ENCODE measurements at places on chromosomes 6 and 20.

DNA sequence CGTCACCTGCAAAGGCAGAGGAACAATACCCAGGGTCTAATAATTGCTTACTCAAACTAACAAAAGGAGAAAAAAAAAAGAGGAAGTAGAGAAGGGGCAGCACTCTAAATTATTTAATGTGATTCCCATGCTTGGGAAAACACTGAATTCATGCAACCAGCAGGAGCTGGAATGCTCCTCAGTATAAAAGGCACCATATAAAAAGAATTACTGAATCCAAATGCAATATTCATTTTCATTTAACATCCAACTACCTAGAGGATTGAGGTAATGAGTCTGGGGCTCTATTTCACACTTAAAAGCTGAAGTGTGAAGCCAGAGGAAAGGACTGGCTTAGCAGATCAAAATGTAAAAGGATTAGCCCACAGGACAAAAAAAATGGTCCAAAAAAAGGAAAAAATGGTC is 8.7 kb downstream of the B4GALT5 start:
- no peak for ATAC-seq

DNA sequence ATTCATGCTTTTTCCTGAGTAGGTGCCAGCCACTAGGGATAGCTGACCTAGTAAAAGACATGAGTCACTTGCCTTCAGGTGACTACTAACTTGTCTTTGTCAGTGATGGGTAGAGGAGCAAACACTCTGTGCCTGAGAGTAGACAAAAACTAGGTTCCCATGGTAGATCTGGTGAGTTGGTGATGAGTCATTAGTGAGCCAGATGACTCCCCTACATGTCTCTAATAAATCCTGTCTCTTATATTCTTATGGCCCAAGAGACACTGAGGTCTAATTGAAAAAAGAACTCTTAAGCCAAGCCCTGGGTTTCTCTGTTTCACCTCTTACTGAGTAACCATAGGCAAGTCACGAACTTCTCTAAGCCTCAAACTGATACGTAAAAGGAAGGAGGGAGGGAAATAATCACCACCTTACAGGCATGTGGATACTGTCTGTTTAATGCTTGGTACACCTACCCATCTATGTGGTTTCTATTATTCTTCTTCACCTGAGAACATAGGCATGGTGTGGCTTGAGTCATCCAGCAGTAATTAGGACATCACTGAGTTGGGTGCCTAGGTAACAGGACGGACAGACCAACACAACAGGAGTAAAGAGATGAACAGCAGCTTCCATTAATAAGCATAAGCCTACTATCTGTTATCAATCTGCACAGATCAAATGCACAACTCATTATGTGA is 20.3 kb downstream of the TTPAL start:
- ATAC-seq = peak; percentile 84

DNA sequence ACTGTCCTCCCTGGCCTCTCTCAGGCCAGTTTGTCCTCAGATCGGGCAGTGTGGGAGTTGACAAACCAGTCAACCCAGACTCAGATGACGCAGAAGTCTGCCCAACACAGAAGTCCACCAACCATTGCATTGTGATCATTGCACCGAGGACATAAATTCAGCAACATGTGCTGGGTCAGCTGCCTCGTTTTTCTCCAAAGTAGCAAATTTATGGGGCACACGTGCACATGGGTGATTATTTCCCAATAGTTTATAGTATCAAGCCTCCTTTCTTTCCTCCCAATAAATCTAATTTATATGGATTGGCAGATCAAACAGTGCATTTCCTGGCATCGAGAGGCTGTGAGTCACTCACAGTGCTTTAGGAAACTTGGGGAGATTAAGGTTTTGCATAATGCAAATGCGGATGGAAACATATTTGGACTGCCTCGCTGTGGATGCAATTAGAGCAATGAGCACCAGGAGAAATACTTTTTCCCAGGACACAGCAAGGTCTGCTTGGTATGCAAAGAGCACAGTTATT is 413.7 kb upstream of the SULF2 start:
- no peak for ATAC-seq

DNA sequence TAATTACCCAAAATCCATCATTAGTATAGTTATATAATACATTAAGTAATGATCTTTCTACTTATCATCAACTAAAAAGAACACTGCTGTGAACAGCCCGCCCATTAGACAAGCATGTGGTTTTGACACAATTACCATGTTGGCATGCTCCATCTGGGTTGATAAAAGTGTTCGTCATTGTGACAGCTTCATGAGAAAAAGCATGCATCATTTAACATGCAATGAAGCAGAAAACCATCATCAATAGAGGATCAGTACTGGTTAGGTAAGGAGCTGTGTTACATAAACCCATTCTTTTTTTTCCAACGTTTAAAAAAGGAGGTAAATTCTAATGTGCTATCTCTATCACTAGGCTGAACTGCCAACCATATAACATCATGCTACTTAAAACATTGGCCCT is 101.9 kb downstream of the EPB41L2 start:
- no peak for ATAC-seq

DNA sequence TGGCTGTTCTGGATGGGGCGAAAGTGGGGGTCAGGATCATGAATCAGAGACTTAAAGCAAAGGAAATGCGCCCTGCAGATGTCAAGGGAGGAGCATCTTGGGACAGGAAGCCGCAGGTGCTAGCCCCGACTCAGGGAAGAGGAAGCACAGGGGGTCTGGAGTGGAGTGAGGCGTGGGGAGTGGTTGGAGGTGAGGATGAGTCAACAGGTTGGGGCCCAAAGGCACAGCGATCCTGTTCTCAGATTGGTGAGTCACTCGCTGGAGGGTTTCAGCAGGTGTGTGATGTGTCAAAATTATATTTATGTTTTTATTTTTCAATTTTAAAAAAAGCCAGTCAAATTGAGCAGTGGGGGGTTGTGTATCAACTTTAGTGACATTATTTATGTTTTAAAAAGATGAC is 19.0 kb downstream of the PACSIN1 start:
- peak; percentile 96 for ATAC-seq

- peak; percentile 67 for ATAC-seq
Observed at GRCh38 chr6:160455541-160456213, 107.5 kb downstream of the SLC22A3 start.

DNA sequence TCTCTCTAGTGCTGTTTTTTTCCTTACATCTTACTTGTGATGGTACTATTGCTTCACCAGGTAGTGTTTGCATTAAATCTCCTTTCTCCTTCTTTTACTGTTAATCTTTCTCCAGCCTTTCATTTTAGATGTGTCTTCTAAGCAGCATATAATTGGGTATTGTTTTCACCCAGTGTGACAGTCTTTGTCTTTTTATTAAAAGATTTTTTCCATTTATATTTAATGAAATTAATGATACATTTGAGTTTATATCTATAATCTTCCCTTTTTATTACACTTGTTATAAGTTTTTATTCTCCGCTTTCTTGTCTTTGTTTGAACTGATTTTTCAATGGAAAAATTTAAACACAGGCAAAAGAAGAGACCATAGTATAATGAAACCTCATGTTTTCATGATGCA is 8.7 kb downstream of the COL20A1 start:
- ATAC-seq = no peak

DNA sequence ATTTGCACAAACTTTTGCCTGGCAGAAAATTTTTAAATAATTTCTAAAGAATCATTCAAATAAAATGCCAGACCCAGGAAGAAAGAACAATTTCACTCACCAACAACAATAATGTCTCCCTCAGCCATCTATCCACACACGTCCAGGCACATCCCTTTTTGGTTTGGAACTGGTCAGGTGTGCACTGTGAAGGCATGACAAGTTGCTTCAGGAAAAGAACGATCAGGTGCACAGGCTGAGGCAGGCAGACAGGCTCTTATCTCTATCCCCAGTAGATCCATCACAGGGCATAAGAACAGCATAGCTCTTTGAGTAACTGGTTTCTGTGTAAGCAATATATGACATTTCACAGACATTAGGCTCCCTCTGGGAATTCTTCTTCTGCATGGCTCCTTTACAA is 18.1 kb upstream of the NXT1 start:
- no peak for ATAC-seq

DNA sequence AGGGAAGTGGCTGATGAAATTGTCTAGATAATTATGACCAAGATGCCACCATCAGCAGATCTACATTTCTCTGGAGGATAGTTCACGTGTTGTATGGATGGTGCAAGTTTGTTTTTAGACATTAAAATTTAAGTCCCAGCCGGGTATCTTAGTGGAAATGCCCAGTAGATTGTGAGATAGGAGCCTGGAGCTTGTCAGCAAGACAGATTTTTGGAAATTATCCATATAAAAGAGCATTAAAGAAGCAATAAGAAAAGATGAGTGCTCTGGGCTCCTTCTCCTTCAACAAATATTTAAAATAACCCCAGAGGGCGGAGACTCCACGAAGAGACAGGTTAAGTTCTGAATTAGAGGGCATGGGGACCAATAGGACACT is 47.6 kb upstream of the SMLR1 start:
- no peak for ATAC-seq

- ATAC-seq = no peak
Observed at GRCh38 chr6:107079429-107079828, 35.9 kb downstream of the BEND3 start.

DNA sequence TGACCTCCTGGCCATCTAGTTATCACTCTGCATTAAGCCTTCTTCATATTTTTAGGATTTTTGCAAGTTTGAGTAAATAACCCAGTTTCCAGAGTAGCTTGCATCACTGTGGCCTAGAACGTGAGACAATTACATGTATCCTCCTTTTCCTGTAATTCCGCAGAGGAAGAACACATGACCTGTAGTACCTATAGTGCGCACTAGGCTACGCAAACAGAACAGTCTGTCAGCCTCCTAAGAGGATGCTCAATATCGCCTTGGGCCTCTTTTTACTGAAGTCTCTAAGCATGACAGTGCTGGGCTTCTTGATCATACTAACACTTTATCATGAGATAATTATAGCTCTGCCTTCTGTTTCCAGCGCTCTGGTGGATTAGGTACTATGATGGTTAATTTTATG is 20.2 kb upstream of the NR2E1 start:
- ATAC-seq = no peak

GRCh38 chr6:156840136-156840535 is 63.0 kb downstream of the ARID1B start:
- no peak for ATAC-seq

GRCh38 chr20:7124120-7124519 is 356.6 kb downstream of the BMP2 start:
- ATAC-seq = no peak

GRCh38 chr6:78489874-78490273 is 377.5 kb upstream of the IRAK1BP1 start:
- ATAC-seq = no peak

DNA sequence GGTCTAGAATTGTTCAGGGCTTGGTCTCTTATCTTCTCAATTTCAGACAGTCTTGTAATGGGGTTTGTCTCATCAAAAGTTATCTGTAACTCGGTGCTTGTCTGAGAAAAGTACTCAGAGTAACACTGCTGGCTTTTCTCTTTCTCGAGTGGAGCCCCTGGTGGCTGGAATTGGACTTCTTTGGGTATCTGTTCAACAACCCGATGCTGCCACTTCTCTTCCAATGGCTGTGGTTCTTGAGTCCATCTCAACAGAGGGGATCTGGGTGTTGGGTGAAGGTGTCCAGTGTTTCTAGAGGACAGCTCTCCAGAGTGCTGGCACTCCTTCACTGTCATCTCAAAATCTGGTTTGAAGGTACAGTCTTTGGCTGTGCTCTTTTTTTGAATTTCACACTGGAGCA is 24.6 kb downstream of the DST start:
- ATAC-seq = no peak

GRCh38 chr20:10557685-10558084 is 116.1 kb downstream of the JAG1 start:
- no peak for ATAC-seq

- ATAC-seq = no peak
Observed at GRCh38 chr6:5276581-5276980, 15.3 kb downstream of the FARS2 start.

- peak; percentile 17 for ATAC-seq
Observed at GRCh38 chr6:154738551-154738961, 5.3 kb downstream of the SCAF8 start.

DNA sequence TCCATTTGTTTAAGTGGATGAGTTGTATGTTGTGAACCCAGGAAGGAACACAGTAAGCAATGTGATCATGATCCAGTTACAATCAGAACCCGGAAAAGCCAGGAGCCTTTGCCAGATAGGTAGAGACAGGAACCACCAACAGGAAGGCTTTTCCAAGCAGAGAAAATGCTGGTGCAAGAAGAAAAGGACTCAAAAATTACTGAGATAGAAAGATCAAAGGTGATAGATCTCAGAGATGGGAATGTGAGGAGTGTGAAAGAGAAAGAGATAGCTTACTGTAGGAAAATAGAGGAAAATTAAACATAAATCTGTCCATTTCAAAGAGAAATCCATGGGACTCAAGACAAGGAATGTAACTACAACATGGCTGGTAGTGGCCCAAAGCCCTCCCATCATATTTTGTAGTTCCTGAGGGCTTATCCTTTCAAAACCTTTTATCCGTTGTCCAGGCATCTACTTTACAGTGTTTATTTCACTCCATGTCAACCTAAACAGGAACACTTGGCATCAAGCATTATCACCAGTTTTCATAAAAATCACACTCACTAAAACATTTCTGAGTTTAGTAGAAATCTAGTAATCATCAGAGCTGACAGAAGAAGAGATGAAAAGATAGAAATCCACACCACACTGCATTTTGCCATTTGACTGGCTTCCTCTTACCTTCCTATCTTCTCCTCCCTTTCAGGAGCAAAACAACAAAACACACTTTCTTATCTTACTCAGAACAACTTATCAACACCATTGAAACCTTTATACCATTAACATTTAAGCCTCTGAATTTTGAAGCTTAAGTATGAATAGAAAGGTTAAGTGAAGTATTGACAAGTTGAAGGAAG is 44.5 kb upstream of the STXBP5 start:
- no peak for ATAC-seq

DNA sequence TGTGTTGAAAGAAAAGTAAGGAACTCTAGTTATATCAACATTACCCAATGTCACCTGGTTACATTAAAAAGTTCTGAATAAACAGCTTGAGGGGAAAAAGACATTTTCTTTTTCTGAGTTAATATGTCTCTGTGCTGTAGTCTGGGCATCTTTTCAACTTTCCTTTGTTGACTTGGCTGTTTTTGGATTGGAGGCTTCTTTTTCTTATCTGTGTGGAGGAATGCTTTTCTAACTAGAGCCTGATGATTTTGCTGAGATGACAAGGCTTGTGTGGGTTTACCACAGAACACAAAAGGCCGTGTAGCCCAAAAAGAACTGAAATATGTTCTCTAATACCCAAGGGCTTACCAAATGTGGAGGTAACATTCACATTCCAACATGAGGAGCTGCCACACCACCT is 161.8 kb downstream of the KCNQ5 start:
- ATAC-seq = no peak

DNA sequence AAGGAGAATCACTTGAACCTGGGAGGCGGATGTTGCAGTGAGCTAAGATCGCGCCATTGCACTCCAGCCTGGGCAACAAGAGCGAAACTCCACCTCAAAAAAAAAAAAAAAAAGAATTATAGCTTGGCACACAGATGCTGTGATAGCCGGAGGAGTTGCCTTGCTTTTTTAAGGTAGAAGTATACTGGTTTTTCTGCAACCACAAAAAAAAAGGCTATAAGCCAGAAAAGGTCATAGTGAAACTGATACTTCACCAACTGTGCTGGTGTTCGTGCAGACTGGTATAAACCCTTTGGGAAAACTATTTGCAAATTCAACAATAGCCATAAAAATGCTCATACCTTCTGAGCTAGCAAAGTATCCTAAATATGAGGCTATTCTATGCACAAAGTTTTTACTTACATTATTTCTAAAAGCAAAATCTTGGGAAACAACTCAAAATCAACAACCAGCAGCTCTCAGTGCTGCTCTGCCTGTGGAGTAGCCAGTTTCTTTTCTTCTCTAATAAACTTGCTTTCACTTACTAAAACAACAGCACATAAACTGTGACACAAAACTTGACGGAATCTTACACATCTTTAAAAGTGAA is 44.0 kb downstream of the B4GALT5 start:
- peak; percentile 76 for ATAC-seq

GRCh38 chr6:131042664-131043063 is 20.4 kb downstream of the EPB41L2 start:
- no peak for ATAC-seq
